NCI-H146 (cell line): ENCODE measurements at places on chromosomes 11 and 22.

DNA sequence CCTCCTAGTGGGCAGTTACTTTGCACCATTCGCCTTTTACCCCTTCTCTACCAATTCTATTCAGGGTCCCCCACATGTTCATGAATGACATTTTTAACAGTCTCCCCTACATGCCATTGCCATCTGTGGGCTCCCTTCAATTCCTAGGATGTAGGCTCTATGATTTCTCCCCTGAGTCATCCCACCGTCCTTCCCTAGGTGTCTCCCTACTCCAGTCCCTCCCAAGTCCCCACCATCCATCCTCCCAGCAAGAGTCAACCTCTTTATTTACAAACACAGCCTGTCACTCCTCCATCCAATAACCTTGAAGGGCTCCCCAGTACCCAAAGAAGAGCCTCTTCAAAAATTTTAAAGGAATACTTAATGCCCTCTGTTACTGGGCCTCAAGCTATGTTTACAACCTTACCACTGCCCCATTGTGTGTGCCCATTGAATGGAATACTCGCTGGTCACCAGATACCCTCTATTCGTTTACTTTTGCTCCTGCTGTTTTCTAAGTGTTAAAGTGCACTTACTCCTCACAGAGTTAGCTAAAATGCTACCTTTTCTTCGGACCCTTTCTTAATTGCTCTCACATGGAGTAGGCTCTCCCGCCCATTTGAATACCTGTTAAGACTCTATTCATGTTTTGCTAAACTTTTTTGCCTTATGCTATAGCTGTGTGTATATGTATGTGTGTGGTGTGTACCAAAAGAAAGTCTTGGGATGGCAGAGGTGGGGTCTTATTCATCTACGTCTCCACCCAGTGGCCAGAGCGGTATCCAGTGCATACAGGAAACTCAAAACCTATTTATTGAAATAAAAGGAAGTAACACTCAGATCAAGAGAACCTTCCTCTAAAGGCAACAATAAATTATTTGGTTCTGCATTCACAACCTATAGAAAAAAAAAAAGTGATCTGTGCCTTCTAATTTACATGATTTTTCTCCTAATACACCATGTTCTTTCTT is 235.8 kb upstream of the CCDC90B start:
- DNase-seq = no peak

GRCh38 chr22:30884211-30885000 is 84.2 kb downstream of the MORC2 start:
- no peak for DNase-seq

- DNase-seq = no peak
Measured at GRCh38 chr22:23796461-23796860, 9.7 kb downstream of the SMARCB1 start.

GRCh38 chr11:93054279-93054678 is 84.8 kb downstream of the MTNR1B start:
- no peak for DNase-seq

DNA sequence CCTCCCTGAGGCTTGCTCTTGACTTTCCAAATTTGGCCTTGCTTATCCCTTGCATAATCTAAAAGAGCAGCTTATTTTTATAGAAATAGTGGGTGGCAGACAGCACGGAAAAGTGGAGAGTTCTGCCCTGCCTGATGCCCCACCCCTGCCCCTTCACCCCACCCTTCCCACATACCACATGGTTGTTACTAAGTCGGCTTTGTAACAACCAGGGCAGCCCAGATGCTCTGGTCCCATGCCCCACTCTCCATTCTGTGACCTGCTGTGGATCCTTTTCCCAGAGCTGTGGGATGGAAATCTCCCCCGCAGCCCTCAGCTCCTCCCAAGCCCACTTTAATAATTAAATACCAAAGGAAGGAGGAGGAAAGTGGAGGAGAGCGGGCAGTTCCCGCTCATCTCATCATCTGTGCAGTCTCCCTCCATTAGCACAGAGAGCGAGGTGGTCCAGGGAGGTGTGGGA is 10.9 kb downstream of the MRGPRF start:
- DNase-seq = no peak

- no peak for DNase-seq
Measured at GRCh38 chr11:1777737-1778136, 14.0 kb upstream of the CTSD start.
